T-helper 2 cell (primary cell): ENCODE measurements at places on chromosomes 6 and 20.

DNA sequence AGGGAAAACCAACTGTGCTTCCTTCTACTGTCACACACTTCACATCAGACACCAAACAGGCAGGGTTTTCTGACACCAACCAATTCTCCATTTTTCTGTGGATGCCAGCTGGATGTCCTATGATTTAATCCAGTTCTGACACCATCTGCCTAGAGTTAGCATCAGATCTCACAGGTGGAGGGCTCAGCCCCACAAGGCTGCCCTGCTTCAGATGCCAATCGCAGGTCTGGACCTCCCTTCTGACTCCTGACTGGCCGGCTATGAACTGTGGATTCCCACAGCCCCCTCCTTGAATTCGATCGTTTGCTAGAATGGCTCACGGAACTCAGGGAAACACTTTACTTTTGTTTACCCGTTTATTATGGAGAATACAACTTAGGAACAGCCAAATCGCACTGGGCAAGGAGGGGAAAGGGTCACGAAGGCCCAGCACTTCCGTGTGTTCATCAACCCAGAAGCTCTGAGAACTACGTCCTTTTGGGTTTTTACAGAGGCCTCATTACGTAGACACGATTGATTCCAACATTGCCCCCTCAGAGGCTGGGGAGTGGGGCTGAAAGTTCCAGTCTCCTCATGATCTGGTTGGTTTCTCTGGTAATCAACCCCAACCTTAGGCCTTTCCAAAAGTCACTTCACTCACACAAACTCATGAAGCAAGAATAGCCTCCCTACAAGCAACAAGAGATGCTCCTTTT, 25.4 kb upstream of the MAS1 start:
- no peak for DNase-seq

DNA sequence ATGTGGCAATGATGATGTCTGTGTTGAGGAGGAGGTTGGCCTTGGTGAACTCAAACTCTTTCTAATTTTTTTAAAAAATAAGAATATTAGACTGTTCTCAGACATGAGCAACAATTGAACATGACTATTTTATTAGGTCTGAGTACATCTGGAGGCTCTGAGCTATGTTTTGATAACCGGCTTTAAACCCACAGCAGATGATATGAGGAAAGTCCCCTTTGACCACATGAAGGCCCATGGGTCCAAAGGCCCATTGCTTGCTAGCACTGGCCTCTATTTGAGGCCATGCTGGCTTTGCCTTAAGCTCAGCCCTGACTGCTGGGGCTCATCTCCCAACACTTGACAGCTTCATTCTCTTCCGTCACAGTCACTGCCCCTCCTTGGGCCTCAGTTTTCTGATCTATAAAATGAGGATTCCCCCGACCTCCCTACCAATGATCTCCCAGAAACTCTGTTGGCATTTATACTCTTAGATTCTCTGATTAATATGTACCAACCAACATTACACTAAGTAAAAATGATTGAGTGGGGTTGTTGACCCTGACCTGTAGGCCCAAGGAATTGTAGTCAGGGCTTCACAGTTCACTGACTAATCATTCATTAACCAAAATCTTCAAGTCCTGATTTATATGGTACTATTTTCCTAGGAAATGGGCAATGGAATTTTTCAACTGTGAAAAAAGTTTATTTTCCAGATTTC, 23.9 kb upstream of the TINAG start:
- DNase-seq = no peak

- no peak for DNase-seq
These were observed 62.6 kb upstream of the THEMIS start for GRCh38 chr6:127963495-127963894.

GRCh38 chr6:104574135-104574750, 285.5 kb downstream of the HACE1 start:
- DNase-seq = no peak

- no peak for DNase-seq
These were observed 113.3 kb downstream of the LINC00237 start for GRCh38 chr20:20992686-20993360.

GRCh38 chr20:63648895-63649589, 4.2 kb downstream of the STMN3 start:
- DNase-seq = no peak
